NCI-H345 (cell line): ENCODE measurements at places on chromosomes 4 and X.

GRCh38 chr4:68256284-68256683, 10.8 kb upstream of the TMPRSS11B start:
- no peak for DNase-seq

- no peak for DNase-seq
Measured at GRCh38 chrX:112704187-112704586, 24.4 kb upstream of the LHFPL1 start.

DNA sequence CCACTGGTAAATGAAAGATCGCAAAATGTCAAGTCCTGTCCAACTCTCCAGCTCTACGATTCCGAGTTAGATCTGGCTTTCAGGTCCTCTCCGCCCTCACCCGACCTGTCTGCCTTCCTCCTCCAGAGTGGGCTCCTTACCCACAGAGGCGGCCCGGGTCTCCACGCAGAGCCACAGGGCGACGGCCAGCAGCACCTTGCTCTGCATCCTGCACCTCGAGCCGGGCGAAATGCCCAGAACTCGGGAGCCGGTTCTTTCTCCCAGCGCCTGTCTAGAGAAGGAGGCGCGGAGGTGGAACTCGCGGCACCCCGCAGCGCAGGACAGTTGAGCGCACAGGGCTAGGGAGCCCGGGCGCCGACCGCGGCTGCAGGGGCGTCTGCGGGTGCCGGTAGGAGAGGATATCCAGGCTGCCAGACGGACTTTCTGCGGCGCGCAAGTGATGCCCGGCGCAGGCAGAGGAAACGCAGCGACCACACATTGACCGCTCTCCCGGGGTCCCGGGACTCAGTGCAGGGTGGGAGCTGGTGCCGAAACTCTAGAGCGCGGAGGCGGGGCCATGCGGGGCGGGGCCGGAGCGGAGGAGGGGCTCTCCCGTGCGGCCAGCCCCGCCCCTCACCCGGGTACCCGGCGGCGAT, at the start of gene KDR:
Gene KDR (minus strand): TSS at position 509 of the 635 bp plus-strand sequence. CDS start 302 bp downstream, at position 207.
- peak; percentile 20 for DNase-seq

DNA sequence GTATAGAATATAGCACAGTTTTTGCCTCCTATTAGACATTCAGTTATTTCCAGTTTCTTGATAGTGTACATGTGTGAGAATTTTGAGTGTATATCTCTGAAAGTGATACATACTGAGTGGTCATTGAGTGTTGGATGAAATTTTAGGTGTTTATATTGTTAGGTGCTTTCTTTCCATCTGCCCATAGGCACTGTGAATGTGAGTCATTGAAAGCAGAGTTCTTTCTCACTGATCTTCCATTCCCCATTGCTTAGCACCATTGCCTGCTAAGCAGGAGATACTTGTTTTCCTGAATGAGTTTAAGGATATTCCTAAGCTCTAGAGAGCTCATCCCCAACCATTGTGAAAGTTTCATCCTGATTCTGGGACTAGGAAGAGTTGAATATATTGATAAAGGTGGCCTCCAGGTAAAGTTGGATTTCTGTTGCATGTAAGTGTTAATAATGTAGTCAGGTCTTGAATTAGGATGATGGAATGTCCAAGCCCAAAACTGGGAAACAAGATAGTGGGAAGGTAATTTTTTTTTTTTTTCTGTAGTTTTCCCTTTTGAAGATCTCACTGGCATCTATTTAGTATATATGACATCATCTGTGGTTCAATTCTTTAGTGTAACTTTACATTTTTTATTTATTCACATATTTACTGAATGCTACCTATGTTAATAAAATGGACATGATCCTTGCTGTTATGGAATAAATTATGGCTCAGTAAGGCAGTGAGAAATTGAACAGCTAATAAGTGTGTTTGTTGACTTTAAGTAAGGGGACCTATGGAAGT, 22.1 kb downstream of the UBE2K start:
- no peak for DNase-seq

GRCh38 chrX:41677183-41678060, 11.4 kb upstream of the GPR34 start:
- no peak for DNase-seq

GRCh38 chrX:71941776-71942175, 31.1 kb downstream of the NHSL2 start:
- no peak for DNase-seq

- DNase-seq: no peak
Measured at GRCh38 chrX:114959729-114960128, 57.7 kb downstream of the IL13RA2 start.
